ENCODE measurements at places on chromosomes 16 and 17. TPM values are rescaled to one million over a fixed set of nuclear protein-coding genes. Genes with fewer than 3 reads are reported as not detected.

The G6PC1 gene
- not detected for total RNA-seq

The DHX58 gene
- total RNA-seq, result 97.3 TPM

The COX10 gene
- total RNA-seq, result 24.5 TPM

The MPP2 gene
- total RNA-seq, result 0.48 TPM

The TIMP2 gene
- total RNA-seq, result 3.3 TPM

The TPSG1 gene
- total RNA-seq, result not detected

The ASGR2 gene
- total RNA-seq, result not detected

The TTYH2 gene
- 25.6 TPM for total RNA-seq

The C16orf54 gene
- 99.2 TPM for total RNA-seq

The KLHL10 gene
- total RNA-seq, result not detected

The SCARF1 gene
- 2.8 TPM for total RNA-seq

The SLFN12 gene
- total RNA-seq, result 23.1 TPM

The SMCR8 gene
- total RNA-seq, result 27.9 TPM

The TBC1D3C gene
- total RNA-seq, result not detected

The ZNF205 gene
- total RNA-seq, result not detected

The JPH3 gene
- total RNA-seq, result not detected

The SLC6A2 gene
- not detected for total RNA-seq

The ZNF385C gene
- not detected for total RNA-seq

The ALOX15B gene
- total RNA-seq, result not detected

The PTX4 gene
- not detected for total RNA-seq

The SLC52A1 gene
- 0.65 TPM for total RNA-seq

Measured in activated CD4-positive, alpha-beta memory T cell treated with anti-CD3 and anti-CD28 coated beads, Interleukin-2, amount 10 ng/mL, durations not matched to agents 7 days and 5 days (primary cell).